NCI-H1436 treated with DMSO at 0.1 percent for 48 hours (cell line): ENCODE measurements at places on chromosomes 5 and 9.

- DNase-seq = no peak
Measured at GRCh38 chr9:37507566-37508134, 21.9 kb downstream of the POLR1E start.

DNA sequence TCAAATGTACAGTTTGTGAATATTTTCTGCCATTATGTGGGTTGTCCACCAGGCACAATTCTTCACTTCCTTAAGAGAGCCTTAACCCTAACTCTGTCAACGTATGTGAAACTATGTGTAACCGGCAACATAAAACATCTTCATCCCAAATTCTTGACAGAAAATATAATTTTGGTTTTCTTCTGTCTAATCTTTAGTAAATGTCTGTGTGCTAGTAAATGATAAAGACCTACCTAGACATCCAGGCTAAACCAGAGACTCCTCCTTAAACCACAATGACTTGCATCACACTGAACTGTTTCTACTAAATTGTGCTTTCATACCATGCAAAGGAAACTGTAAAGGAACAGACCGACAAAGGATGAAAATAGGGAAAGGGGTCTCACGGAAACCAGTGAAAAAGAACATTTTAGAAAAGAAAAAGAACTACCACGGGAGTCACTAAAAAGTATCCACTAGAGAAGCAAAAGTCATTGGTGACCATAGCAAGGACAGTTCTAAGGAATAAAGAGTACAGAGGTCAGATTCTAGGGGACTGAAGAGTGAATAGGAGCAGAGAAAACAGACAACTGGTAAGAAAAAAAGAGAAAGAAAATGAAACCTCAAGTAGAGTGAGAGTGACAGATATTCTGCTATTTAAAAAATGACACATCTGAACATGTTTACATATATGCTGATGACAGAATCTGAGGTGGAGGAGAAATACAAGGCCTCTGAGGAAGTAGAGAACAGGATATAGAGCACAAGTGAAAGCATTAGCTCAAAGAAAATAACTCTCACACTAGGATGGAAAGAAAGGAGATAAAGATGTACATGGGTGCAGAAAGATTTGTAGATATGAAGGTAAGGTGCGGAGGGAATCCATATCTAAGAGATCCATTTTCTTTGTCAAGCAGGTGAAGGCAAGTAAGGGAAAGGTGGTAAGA is 49.4 kb downstream of the FNIP1 start:
- DNase-seq = no peak

- DNase-seq = no peak
Measured at GRCh38 chr9:18114559-18115475, 359.1 kb upstream of the ADAMTSL1 start.

DNA sequence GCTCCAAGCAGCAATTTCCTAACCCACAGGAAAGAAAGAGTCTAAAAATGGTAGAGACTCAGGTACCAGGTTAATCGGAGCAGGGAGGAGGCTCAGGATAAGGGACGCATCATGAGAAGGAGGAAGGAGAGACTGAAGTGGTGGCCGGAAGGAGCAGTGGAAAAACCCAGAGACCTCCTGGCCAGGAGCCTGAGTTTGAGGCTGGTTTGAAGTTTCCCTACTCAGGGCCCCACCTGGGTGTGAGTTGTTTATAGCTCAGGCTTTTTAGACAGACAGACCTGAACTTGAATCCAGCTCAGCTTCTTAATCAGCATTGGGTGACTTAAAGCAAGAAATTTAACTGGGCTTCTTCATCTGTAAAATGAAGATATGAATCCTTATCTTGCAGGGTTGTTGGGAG is 11.9 kb upstream of the AQP7 start:
- DNase-seq = no peak

GRCh38 chr5:55966284-55966683 is 28.5 kb downstream of the IL6ST start:
- no peak for DNase-seq

DNA sequence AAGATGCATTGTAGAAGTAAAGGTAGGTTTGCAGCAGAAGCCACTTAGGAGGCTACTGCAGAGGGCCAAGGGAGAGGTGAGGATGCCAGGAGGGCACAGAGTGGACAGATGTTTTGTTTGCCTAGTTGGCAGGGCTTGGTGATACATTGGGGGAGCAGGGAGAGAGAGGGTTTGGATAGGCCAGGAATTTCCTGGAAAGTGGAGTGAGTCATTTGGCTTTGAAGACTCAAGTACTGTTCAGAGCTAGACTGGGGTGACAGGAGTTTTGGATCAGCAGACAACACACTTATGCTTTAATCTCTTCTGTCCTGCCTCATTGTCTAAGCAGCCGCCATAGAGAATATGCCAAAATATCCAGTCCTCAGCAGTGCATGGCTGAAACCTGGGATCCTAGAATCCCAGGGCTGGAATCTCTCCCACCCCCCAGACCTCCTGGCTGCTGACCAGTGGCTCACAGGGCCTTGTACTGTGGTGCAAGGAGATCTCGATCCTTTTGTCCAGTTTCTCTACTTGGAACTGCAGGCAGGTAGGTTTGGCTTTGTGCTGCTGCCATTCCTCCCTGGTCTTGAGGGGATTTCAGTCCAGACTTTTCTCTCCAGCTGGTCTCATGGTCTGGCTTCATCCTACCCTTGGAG is 11.0 kb downstream of the TMEM268 start:
- no peak for DNase-seq

DNA sequence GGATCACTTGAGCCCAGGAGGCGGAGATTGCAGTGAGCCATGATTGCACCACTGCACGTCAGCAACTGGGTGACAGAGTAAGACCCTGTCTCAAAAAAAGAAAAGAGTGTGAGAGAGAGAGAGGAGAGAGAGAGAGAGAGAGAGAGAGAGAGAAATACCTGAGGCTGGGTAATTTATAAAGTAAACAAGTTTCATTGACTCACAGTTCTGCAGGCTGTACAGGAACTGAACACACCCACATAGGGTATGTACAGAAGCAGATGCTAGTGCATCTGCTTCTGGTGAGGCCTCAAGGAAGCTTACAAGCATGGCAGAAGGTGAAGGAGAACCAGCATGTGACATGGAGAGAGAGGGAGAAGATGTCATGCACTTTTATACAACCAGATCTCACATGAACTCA is 46.4 kb upstream of the CHD1 start:
- DNase-seq = no peak

- DNase-seq = no peak
Measured at GRCh38 chr9:127519301-127520166, 68.2 kb downstream of the LRSAM1 start.

- DNase-seq = no peak
Measured at GRCh38 chr9:124133727-124134126, 122.2 kb downstream of the LHX2 start.

DNA sequence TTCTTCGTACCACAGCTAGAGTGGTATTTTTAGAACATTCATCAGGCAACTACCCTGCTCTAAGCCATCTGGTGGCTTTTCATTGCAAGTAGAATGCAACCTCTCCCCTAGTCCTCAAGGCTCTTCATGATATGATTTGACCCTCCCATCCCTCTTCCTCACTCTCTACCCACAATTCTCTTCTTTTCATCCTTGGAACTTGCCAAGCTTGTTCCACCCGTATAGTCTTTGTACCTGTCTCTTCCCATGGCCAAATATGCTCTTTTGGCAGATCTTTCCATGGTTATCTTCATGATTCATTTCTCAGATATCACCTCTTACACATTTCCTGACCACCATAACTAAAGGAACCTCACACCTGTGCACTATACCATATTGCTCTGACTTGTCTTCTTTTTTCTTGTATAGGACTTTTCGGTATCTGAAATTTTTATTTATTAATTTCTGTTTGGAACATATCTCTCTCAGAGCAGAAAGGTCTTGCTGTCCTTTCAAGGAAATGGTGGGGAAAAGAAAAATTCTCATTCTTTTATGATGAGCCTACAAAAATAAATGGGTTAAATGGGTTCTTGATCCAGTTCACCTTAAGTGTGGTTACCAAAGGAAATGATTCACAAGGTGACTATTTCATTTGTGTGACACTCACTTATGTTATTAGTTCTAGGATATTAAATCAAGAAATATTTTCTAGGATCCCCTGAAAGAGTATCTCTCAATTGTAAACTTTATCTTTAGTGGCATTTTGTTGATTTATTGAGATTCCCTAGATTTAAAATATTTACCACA is 3.7 kb upstream of the CD274 start:
- no peak for DNase-seq

- DNase-seq = no peak
Measured at GRCh38 chr9:98657897-98658296, 50.8 kb downstream of the GABBR2 start.

GRCh38 chr5:73440262-73440661 is 8.3 kb downstream of the FOXD1 start:
- DNase-seq = no peak

DNA sequence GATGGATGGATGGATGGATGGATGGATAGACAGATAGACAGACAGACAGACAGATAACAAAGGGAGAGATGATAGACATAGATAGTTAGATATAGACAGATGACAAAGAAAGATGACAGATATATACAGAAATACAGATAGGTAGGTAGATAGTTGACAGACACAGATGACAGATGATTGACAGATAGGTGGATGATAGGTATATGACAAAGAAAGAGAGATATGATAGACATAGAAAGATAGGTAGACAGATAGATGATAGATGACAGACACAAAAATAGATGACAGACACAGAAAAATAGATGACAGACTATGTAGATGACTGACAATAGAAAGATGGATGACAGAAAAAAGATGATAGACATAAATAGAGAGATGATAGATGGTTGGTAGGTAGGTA is 200.0 kb upstream of the TAS2R1 start:
- no peak for DNase-seq

- no peak for DNase-seq
Measured at GRCh38 chr5:175555168-175555785, 76.9 kb downstream of the SFXN1 start.

DNA sequence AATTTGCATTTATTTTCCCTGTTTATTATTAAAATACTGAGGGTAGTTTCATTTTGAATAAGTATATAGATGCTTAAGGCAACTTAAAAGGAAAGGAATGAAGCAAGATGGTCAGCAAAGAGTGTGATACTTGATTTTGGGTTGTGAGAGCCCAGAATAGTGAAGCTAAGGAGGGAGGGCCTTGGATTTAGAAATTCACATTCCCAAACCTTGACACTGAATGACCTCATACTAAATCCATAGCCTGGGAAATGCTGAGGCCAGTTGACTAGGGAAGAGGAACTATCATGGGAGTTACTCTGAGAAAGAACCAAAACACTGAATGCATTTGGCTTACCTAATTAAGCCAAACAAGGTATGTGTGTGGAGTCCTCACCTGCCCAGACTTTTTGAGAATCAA is 292.5 kb downstream of the SPATA31D1 start:
- DNase-seq = no peak

DNA sequence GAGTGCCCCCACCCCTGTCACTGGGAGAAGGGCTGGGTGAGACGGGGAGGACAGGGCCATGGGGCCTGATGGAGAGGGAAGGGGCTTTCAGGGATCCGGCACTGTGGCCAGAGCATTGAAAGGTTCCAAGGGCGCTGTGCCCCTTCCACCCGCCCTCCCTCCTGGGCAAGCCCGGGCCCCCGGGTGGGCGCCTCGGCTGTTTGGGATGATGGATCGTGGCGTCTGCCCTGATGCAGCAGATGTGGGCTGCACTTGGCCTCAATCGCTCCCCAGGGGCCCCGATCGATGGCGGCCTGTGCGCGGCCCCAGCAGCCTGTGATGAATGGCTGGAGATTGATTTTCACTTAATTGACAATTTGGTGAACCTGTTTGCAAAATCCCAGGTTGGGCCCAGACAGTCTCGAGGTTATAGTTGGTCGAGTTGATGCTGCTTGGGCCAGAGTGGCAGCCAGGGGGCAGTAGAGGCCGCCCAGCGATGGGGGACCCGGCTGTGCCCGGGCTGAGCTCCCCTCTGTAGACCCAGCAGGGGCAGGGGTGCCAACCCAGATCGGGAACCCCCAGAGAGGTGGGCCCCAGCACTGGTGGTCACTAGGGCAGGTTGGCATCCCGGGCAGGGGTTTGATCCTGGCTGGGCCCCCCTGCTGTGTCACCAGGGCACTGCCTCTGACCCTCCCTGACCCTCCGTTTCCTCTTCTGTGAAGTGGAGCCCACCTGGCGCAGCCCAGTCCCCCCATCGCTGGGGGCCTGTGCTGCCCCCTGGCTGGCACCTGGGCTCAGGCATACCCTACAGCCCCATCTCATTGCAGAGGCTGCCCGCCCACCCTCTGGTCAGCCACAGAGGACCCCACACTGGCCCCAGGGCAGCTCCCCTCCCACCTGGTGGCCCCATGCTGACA is 34.7 kb downstream of the LHX3 start:
- no peak for DNase-seq

DNA sequence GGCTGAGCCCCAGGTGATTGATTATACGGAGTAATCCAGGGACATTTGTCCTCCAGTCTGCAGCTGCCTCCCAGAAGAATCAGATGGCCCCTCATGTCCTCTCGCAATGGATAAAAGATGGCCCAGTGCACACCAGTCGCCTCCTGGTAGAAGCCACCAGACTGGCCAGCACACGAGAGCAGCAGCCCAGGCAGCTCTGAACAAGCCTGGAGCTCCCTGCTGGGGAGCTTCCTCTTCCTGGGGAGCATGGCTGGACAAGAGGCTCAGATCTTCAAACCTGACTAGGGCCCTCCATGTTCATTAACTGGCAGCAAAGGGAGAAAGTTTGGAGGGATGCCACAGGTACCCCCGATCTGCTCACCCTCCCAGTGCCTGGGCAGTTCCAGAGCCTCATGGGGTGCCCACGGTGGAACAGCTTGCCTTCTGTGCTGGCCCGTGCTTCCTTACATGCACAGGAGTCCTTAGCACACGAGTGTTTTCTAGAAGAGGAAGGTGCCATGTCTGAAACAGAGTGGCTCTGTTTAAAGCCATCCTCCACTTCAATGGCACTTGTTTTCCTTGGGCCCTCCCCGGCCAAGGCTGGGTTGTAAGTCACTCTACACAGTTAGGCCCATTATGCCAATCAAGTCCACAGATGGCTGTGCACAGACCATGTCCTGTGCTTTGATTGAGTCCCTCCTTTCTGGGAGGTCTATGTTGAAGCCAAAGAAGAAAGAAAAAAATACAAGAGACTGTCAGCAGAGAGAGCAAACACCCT is 75.6 kb downstream of the PRRT1B start:
- no peak for DNase-seq

DNA sequence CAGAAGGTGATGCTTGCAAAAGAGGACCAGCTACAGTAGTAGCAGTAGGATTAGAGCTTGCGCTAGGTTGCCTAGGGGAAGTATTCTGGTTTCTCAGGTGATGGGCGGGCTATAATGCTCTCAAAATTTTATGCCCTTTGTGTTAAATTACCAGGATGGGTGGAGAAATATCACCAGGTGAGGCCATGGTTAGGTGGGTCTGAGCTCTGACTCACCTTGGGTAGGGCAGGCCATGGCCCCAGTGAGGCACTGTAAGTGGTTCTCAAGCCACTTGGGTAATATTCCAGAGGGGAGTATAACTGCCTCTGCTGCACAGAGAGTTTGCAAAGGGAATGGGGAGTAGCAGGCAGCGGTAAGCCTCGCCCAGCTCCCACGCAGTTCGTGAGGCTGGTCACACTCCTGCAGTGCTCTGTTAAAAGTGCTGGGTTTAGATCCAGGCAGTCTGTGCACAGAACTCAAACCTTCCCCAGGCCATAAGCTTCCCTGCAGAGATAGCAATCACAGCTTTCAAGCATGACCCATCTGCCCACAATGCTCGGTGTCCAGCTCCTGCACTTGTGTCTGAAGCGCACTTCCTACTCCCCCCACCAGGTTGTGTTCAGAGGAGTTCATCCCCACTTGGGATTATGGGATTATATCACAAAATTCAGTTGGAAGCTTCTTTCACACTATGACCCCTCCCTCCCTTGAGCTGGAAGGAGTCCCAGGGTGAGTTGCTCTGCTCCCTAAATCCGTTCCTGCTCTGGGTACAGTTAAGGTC is 575.0 kb downstream of the CHSY3 start:
- DNase-seq = no peak
